Neuronal stem cell (in vitro differentiated cells): ENCODE measurements at places on chromosomes 12 and 14.

DNA sequence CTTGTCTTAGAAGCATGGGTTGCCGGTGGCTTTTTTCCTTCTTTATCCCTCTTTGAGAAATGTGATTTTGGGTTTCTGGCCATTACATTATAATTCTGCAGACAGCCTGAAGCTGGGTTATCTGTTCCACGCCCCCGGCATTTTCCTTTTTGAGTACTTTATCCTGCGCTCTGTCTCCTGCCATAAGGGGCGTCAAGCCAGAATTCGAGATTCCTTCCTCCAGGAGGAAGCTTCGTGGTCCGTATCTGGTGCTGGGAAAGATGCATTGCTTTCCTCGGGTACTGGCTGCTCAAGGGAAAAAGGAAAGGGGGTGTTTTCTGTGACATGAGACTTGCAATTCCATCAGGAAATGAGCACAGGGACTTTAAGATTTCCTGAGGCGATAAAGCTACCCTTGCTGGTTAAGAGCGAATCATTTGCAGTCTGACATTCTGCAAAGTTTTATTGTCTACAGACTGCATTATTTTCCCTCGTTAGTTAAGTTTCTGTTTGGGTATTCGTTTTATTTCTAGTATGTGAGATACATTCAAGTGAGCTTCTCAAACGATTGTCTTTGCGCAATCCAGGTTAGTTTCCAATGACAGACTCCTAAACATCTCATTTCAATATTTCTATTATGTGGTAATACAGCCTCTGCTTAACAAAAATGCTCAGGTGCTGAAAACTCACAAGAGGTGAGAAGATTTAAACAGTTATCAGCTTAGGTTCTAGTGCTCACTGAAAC, 694 bp downstream of the AKAP5 start:
- DNase-seq = peak; percentile 56

DNA sequence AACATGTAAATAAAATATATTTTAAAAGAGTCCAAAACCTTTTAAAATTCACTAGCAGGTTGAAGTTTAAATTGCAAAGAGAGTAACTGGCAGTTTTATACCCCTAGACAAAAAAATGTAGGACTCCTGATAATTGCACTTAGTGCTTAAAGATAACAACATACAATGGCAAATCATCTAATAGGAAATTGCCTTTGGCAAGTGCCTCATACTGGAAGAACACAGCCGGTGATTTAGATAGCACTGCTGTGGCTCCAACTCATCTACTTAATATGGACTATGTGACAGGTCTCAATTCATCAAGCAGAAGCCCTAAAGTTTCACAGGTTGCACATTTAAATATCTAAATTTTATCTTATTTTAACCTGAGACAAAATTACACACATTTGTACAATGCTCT, 13.4 kb downstream of the C12orf50 start:
- DNase-seq = no peak

DNA sequence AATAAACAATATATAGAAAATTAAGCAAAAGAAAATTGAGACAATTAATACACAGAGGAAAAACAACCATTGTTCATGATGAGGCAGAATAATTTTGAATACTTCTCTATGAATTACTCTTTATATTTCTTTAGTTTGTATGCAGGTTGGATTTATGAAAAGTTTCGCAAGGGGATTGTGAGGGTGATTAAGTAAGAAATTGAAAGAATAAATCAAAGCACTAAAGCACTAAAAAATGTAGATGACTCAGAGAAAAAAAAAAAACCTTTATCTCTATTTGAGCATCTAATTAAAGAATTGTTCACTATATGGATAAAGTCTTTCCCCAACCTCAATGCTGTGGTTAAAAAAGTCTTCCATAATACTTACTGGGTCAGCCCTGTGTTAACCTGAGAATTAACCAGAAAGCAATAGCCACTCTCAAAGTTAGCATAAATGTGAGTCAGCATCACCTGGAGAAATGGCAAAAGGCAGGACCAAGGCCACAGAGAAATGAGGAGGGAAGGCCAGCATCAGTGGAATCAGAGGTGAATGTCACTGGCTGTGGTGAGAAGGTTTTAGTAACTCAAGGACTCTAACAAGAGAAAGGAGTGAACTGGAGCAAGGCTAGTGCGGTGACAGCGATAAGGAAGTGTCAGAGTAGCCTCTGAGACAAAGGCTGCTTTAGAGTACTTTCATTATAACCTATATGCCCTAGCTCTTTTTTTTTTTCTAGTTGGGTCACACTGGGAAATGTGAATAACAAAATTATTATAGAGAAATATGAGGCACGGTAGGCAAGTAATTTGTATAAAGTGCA, 310.4 kb downstream of the KCNC2 start:
- no peak for DNase-seq

GRCh38 chr12:96521895-96522682, 32.7 kb downstream of the CFAP54 start:
- DNase-seq = peak; percentile 21

- DNase-seq = no peak
These were observed 67.4 kb downstream of the PHLDA1 start for GRCh38 chr12:75964150-75964549.

GRCh38 chr14:38547961-38548490, 292.1 kb upstream of the CLEC14A start:
- DNase-seq = no peak

DNA sequence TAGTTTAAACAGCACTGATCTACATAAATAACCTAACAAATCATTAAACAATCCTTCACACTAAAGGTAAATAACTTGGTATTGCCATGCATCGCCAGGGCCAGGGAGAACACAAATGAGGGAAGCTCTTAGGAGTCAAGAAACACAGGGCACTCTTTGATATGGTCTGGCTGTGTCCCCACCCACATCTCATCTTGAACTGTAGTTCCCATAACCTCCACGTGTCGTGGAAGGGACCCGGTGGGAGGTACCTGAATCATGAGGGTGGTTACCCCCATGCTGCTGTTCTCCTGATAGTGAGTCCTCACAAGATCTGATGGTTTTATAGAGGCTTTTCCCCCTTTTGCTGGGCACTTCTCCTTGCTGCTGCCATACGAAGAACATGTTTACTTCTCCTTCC, 17.3 kb downstream of the TMEM132D start:
- no peak for DNase-seq

DNA sequence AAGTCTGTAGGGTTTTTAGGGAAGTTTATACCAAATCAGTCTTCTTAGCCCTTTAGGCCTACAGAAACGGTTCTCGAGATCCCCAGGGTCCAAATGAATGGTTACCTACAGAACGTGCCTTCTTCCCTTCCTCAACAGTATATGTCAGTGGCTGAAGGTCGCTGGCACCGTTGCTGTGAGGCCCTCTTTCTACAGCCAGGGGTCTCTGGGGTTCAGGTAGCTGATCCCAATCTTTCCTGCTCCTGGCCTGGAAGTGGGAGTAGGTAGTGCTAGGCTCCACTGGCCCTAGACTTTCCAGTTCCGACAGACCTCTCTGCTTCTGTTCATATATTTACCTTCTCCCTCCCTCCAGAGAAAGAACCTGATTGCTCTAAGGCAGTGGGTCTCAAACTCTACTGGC, 6.4 kb upstream of the EGLN3 start:
- no peak for DNase-seq

- no peak for DNase-seq
These were observed 35.1 kb downstream of the PARP11 start for GRCh38 chr12:3838076-3838475.

DNA sequence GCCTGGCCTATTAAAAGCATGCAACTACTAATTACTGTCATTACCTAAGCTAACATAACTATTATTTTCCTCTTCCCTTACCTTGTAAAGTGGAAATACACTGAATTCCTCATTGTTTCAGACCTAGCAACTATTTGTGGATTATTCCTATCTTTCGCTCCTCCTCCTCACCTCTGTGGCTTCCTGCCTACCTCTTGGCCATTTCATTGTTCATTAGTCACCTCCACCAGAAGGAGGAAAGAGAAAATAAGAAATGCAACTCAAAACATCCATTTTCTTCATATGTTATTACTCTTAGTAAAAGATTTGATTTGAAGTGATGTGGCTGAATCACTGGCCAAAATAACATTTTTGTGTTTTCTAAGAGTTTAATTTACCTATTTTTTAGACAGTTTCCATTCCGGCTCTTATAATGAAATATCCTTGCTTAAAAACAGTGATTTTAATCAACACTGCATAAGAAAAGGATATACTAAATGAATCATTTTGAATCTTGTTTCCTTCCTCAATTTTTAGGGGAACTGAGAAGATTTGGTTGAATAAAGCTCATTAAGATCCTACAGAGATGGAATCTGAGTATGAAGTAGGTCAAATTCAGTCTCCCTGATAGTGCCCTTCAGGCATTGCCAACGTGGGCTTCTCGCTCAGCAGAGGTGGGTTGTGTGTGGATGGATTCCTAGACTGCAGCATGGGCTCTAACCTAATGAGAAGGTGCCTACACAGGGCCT, 27.6 kb upstream of the ARHGAP5 start:
- DNase-seq = no peak

DNA sequence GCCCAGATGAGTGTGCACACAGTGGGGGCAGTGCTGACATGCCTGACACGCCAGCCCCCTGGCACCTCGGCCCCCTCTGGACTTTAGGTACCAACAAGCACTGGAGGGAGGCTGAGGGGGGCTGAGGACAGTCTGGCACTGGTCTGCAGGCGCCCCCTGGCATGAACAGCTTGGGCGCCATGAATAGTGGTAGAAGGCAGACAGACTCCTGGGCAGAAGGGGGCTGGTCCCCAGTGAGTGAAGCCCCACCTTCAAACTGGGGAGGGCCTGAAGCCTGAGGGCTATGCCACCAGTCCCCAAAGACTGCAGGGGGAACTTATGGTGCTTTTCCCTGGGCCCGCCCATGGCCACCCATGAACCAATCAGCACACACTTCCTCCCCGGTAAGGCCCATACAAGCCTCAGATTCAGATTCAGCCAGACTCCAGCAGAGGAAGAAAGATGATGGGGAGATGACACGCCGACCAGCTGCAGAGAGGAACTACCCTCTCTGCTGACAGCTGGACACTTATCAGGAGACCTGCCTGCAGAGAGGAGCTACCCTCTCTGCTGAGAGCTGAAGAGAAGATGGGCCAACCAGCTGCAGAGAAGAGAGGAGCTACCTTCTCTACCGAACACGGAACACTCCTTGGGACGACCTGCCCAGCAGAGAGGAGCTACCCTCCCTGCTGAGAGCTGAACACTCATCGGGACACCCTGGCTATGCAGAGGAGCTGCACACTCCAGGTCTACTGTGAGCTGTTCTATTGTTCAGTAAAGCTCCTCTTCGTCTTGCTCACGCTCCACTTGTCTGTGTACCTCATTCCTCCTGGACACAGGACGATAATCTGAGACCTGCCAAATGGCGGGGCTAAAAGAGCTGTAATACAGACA, 324.5 kb downstream of the PCNX1 start:
- DNase-seq = no peak

DNA sequence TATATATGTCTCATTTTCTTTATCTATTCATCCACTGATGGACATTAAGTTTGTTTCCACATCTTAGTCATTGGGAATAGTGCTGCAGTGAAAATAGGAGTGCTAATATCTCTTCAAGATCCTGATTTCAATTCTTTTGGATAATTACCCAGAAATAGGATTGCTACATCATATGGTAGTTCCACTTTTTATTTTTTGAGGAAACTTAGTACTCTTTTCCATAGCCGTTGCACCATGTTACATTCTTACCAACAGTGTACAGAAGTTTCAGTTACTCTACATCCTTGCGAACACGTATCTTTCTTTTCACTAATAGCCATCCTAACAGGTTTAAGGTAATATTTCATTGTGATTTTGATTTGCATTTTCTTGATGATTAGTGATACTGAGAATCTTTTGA, 29.8 kb downstream of the TESPA1 start:
- DNase-seq = no peak

DNA sequence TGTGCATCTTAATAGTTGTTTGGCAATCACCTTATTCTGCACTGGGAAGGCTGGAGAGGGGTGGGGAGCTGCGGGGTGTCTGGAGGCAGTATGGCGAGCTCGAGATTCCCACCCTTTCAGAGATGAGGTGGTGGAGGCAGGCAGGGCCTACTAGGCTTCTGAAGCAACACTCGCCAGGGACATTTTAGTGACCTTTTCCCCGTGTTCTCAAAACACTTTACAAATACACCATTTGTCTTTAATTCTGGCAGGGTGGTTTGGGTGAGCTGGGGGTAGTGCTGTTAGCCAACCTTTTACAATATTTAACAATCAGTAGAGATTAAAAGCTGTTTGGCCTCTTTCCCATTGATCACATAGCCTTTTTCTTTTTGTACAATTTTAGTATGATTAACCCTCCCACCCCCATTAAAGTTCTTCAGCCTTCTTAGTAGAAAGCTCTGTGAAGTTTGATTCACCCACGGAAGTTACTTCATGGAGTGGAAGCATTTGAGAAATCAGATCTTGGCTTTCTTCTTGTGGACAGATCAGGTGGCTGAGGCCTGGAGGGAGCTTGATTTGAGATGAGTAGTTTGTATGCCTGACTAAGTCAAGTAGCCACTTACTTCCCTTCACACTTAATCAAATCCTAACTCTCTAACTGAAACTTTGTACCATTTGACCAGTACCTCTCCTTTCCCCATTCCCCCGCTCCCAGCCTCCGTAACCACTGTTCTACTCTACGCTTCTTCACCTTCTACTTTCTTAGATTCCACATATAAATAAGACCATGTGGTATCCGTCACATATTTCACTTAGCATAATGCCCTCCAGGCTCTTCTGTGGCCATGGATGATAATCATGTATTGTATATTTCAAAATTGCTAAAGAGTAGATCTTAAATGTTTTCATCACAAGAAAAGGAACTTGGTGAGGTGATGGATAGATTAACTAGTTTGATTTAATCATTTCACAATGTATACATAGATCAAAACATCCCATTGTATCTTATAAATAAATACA, 41.0 kb downstream of the TRAF3 start:
- DNase-seq = no peak

DNA sequence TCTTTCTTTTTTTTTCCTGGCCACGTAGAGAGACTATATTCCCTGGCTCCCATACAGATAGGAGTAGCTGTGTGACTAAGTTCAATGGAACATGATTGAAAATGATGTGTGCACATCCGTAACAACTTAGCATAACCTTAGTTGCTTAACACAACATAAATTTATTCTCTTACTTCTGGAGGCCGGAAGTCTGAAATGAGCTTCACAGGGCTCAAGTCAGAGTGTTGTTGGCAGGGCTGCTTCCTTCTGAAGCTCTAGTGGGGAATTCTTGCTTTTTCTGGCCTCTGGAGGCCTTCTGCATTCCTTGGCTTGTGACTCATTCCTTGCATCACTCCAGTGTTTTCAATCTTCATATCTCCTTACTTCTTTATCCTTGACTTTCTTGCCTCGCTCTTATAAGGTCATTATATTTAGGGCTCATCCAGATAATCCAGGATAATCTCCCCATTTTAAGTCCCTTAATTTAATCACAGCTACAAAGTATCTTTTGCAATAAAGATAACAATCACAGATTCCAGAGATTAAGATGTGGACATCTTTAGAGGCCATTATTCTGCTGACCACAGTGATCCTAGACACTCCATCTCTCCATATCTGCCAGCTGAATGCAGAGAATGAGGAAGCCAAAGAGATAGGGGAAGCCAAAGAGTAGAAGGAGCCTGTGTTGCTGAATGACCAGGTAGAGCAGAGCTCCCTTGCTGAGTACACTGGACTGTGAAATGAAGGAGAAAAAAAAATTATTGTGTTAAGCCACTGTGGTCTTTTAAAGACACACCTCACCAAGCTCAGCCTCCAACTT, 21.0 kb upstream of the SNX6 start:
- DNase-seq = no peak
